ENCODE measurements at places on chromosomes 5 and 9.

GRCh38 chr5:78353520-78353919, 6.9 kb upstream of the SCAMP1 start:
- no peak for DNase-seq

GRCh38 chr9:121201738-121202533, at the start of gene RAB14:
RAB14 (minus strand) TSS chr9:121201869; CDS start chr9:121193412, 8,457 bp downstream.
- peak; percentile 100 for DNase-seq

DNA sequence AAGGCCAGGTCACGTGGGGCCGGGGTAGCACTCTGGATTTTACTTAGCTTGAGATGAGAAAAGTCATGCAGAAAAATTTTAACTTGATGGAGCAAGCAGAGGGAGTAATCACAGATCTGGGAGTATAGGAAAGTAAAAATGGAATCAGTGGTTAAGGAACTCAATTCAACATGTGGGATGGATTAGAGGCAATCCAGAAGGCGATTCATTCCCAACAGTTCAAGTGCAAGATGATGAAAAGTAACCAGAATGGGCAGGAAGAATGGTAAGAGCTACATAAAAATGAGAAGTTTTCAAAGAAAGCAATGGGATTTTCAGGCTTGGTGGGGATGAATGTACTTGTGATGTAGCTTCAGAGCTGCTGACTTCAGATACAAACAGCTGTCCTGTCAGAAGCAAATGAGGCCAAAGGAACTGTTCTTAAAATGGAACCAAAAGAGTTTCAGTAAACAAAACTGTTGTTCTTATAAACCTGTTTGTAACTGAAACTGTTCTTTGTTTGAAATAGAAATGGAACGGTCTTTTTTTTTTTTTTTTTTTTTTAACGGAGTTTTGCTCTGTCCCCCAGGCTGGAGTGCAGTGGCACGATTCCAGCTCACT, 5.6 kb upstream of the SEC24A start:
- DNase-seq, result no peak

- DNase-seq, result no peak
Measured at GRCh38 chr5:140054086-140054689, 11.1 kb upstream of the NRG2 start.

GRCh38 chr9:124011460-124012301, at the start of gene LHX2:
LHX2 (plus strand) TSS chr9:124011768; CDS start chr9:124012349, 581 bp downstream.
- no peak for DNase-seq

DNA sequence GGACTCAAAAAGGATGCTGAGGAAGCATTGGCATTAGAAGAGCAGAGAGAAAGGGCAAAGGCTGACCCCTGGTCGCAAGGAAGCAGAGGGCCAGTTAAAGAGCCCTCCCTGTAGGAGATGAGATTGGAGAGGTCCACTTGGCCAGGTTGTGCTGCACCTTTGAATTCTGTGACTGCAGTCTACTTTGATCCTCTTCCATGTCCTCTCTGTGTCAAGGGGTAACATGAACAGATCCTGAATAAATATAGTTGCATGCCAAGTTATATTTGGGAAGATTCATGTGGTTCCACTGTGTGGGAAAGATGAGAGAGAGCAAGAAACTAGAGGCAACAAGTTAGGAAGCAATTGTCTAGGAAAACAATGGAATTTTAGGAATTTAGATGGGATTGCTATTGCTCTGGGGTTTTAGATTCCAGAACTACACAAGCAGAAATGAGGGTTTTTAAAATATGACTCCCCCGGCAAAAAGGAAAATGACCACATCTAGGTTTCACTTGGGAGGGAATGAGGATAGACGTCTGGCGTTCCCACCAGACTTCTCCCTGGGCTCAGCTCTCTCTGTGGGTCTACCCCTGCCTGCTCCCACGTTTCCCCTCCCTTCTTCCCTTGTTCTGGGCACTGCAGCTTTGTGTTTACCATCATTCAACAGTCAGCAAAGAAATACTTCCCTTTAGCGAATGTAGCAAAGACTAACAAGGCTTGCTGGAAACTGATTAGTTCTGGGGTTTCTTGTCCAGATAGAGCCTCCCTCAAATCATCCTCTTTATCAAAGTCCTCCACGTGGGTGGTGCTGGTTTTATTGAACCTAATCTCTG, 63.6 kb downstream of the SNX18 start:
- DNase-seq, result no peak

- no peak for DNase-seq
Measured at GRCh38 chr5:106489004-106489403, 1181.7 kb downstream of the EFNA5 start.

DNA sequence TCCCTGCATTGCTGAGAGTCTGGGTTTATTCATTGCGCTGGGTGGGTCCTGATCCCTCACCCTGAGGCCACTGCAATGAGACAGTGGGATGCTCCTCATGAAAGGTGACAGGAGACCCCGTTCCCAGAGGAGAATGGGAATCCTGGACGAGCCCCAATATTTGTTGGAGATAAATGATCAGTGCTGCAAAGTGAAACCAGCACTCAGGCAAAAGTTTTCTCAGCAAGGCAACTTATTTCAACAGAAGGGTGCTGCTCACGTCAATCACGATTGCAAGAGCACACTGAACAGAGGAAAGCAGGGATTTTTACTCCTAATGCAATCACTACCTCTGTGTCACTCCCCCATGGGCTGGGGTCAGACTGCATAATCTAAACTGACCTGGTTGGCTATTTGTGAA, 110.2 kb upstream of the MAMDC2 start:
- DNase-seq, result no peak

DNA sequence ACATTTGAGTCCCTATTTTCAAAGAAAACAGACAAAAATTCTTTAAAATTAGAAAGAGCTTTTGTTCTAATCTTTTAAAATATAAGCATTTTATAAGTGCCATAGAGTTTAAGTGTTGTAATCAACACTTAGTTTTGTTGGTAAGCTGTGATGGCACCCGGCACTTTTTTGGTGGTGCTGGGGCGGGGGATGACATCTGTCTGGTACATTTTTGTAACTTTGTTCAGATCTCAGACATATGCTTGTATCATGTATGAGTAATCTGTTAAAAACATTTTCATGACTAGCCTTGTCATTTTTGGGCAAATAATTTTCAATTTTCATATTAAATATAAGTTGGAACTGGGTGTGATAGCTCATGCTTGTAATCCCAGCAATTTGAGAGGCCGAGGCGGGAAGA, 51.7 kb downstream of the UBAP1 start:
- no peak for DNase-seq

GRCh38 chr9:106560540-106560939, 302.4 kb upstream of the ZNF462 start:
- DNase-seq, result no peak

- DNase-seq, result no peak
Measured at GRCh38 chr5:98604721-98605425, 168.6 kb upstream of the RGMB start.

DNA sequence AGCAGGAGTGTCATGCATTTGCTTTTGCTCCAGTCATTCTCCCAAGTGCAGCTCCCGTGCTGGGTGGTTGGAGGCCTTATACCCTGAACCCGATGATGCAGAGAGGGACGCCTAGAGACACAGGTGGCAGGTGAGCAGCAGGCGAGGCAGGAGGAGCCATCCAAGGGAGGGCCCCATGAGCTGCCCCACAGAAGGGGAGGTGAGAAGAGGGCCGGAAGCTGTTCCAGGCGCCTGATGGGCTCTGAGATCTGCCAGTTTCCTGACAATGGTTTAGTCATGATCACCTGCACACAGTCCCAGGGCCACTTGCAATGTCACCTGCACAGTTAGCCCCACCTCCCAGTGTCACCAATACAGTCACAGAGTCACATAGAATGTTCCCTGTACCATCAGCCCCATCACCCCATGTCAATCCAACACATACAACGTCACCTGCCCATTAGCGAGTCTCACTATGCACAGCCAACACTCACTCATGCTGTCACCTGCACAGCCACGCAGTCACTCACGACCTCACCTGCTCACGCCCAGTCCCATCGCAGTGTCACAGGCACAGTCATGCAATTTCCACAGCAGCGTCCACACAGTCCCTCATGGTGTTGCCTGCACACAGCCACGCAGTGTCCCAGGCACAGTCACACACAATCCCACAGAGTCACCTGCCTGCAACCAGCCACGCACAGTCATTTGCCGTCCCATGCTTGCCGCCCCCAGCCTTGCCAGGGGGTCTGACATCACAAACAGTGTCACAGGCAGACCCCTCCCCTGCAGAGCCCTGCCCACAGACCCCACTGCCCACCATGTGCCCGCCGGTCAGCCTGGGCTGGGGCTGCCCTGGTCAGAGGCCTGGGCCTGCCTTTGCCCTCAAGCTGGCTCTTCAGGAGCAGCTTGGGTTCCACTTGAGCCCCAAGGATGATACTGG, 113.4 kb downstream of the LHX2 start:
- DNase-seq, result no peak

- DNase-seq, result no peak
Measured at GRCh38 chr9:93898502-93899426, 56.4 kb downstream of the BARX1 start.

GRCh38 chr5:141866096-141866495, 12.1 kb downstream of the PCDH1 start:
- no peak for DNase-seq

DNA sequence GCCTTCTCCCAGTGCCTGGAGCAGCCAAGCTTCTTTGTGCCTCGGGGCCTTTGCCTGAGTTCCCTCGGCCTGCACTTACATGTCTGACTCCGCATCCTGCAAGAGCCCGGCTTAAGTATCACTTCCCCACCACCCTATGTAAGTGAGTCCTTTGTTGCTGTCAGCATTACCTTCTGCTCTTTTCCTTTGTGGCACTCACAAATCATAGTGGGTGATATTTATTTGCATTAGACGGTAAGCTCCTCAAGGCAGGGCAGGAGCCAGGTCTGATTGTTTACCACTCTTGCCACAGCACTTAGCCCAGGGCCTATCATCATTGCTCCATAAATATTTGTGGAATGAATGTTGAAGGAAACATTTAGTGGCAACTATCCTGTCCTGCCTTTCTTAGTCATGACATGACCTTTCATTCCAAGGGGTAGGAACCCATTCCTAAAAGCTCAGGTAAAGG, 4.8 kb downstream of the GM2A start:
- DNase-seq, result no peak

DNA sequence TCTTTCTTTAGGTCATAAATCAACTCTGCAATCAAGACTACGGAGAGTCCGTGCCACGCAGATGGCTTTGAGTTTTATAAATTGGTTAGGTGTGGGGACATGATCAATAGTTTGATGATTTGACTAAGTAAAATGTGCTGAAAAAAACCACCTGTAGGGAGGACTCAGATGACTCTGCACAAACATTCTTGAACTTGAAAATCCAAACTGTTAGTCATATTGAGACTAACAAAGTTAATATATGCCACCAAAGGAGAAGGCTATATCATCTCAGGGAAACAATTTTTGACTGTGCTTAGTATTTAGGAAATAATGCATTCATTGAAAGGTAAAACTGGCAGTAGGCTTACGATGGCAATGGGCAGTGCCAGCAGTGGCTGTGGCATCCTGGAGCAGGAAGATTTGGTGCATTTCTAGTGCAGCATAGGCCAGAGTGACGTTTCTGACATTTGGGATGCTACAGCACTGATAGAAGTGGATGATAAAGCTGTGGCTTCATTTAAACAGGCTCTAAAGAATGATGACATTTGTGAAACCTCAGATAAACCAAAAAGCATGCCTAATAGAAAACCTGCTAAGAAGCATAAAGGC, 291.1 kb downstream of the MLLT3 start:
- no peak for DNase-seq

DNA sequence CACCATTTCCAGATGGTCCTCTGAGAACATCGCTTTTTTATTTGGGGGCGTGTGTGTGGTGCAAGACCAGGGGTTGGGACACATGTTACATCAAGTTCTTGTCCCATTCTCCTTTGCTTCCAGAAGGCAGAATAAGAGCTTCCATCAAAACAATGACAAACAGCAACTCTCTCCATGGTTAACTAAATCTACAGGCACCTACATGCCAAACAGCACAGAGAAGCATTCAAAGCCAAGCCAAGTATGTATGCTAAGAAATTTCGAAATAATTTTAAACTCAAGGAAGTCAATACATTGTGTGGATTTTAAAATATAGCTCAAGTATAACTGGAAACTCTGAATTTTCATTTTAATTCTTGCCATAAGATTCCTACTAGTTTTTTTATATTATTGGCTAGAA, 105.6 kb downstream of the SEC61B start:
- no peak for DNase-seq

- DNase-seq, result no peak
Measured at GRCh38 chr9:127578627-127578951, 33.5 kb upstream of the STXBP1 start.

- no peak for DNase-seq
Measured at GRCh38 chr5:91028499-91028956, 354.6 kb downstream of the ARRDC3 start.

- DNase-seq, result no peak
Measured at GRCh38 chr9:21828853-21829410, 26.5 kb downstream of the MTAP start.

DNA sequence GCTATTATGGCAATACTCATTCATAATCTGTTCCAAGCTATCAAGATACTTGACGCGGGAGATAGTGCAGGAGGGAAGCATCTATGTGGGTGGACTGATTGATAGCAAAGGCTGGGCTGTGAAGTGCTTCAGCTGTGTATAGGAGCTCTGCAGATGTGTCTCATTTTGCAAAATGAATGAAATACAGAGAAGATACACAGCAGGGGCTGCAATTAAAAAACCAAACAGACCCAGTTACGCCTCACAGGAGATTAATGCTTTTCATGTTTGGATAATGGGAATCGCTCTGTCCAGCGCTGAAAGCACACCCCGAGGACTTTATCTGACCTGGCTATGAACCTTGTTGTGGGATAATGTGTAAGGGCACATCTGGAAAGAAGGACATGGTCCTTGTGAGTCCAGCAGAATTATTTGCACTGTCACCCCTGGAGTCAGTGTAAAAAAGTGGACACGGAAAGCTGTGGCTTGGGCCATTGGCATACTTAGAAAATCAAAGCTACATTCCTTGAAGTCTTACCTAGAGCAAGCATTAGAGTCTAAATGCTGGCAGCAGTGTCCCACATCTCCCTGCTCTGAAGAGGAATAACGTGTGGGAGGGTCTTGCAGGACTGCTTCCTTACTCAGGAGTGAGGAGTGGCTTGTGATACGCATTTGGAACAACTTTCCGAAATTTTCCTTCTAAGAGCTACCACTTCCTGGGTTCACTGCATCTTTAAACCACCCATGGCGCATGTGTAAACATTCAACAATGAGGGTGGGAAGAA, 2.6 kb downstream of the SH3RF2 start:
- DNase-seq, result no peak

DNA sequence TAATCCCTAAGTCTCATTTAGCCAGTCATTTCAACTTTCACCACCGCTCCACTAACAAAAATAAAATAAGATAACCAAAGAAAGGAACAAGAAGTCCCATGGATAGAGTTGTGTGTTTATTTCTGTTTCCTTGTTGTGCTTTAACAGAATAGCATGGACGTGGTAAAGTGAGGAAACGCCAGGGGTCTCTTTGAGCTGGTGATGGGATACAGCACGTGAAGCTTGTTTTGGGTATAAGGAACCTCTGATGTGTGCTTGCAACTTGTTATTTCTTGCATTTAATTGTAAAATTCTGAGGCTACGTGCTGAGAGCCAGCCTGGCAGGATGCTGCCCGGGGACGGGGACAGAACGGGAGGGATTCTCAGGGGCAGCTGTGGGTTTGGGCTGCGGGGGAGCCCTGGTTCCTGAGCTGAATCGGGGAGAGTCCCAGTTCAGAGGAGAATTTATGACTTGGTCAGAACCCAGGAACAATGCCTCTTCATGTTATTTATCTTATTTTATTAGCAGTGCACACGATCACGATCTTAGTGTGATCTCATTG, 63.4 kb downstream of the ANKRD33B start:
- DNase-seq, result no peak

Data from CD8-positive, alpha-beta memory T cell (primary cell).